ENCODE measurements at places on chromosomes 7 and 10.

DNA sequence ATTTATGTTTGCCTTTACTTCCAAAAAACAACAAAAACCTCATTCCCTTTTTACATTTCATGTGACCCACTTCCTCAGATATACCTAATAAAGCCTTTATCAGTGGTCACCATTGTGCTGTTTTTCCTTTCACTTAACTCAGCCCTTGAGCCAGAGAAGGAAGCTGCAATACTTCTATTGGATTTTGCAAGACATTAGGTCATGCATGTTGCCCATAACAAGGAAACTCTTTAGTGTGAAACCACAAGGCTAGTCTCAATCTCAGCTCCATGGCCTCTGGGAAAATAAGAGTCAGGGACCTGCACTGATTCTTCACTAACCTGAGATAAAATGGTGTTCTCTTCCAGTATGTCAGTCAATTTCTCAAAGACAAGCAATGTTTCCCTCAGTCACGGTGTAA is 27.8 kb downstream of the STEAP4 start:
- DNase-seq: no peak

- no peak for DNase-seq
Measured at GRCh38 chr7:123924941-123925340, at the start of gene SPAM1. SPAM1 (plus strand) TSS chr7:123925241; CDS start chr7:123953571, 28,330 bp downstream.

- DNase-seq: no peak
Measured at GRCh38 chr7:44431091-44431608, 59.3 kb downstream of the NUDCD3 start.

DNA sequence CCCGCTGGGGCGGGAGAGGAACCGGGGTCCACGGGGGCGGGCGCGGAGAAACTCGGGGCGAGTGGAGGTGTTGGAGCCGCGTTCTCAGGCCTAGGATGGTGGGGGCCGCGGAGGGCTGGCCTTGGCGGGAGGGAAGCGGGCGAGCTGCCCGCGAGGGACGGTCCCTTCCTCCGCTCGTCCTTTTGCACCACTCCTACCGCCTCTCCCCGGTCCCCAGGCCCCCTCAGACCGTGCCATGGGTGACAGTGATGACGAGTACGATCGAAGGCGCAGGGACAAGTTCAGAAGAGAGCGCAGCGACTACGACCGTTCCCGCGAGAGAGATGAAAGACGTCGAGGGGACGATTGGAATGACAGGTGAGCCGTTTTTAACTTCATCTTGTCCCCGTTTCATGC is 451 bp downstream of the SRRT start:
- DNase-seq: no peak

GRCh38 chr7:74343281-74344131 is 54.3 kb downstream of the CLIP2 start:
- DNase-seq: no peak

DNA sequence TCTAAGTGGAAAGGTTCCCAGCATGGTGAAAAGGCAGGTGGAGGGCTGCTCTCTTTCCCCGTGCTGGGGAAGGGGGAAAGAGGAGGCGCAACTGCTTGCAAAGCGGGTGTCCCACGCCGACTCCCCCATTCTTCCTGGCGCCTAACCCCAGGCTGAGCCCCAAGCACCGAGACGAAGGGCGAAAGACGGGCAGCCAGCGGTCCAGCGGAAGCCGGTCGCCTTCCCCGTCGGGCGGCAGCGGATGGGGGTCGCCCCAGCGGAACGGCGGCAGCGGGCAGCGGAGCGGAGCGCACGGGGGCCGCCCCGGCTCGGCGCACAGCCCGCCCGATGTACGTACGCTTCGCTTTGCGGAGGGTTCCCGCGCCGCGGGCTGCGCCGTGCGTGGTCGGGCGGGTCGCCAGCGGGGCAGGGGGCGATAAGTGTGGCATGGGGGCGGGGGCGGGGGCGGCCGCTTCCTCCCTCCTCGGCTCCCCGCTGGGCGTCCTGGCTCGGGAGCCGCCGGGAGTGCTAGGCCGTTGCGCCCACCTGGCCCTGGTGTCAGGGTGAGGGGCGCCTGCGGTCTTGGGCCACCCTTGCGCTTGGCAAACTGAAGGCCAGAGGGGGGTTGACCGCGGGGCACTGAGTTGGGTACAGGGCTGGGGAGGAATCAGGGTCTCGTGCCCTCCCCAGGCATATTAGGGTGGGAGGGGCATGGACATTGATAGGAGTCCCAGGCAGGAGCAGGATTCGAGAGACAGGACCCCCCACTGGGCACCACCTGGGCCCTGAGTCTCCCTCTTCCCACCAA is 35.2 kb upstream of the HSPB1 start:
- no peak for DNase-seq

DNA sequence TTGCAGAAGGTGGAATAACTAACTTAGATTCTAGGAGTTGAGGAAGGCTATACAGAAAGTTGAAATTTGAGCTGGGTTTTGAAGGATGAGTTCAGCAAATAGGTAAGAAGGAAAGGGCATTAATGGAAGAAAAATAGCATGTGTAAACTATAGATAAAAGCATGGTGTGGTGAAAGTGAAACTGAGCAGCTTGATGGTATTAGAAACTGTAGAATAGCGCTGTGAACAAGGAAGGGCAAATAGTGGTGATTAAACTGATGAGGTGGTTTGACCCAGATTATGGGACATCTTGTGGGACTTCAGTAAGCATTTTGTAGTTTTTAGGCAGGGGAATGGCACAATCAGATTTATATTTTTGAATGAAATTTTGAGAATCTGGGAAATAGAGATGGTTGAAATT is 90.5 kb downstream of the EXOC6 start:
- no peak for DNase-seq

DNA sequence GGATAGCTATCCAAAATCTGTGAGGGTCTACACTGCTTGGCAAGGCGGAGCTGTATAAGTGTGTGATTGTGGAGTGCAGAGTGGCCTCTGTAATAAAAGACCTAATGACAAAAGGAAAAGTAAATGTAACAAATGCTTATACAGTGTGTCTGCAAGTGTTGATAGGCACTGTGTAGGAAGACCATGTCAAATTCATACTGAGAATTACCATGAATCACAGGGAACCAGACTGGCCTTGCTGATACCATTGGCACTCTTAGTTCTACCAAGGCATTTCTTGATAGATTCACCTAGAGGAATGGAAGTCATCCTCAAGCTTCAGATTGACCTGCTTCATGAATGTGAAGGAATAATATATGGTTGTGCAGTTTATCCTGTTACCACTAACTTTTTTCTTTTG is 58.8 kb downstream of the CYCS start:
- no peak for DNase-seq

- DNase-seq: no peak
Measured at GRCh38 chr10:73802276-73802991, 9.0 kb downstream of the NDST2 start.

All from stimulated activated CD4-positive, alpha-beta T cell treated with anti-CD3 and anti-CD28 coated beads, Interleukin-1b, Interleukin-23, amount 100 ng/mL, for 1 hour (primary cell).